ENCODE measurements at places on chromosomes 1 and 21.
A peak's percentile ranks its signal among the peaks of the same experiment; 100 is the strongest.

DNA sequence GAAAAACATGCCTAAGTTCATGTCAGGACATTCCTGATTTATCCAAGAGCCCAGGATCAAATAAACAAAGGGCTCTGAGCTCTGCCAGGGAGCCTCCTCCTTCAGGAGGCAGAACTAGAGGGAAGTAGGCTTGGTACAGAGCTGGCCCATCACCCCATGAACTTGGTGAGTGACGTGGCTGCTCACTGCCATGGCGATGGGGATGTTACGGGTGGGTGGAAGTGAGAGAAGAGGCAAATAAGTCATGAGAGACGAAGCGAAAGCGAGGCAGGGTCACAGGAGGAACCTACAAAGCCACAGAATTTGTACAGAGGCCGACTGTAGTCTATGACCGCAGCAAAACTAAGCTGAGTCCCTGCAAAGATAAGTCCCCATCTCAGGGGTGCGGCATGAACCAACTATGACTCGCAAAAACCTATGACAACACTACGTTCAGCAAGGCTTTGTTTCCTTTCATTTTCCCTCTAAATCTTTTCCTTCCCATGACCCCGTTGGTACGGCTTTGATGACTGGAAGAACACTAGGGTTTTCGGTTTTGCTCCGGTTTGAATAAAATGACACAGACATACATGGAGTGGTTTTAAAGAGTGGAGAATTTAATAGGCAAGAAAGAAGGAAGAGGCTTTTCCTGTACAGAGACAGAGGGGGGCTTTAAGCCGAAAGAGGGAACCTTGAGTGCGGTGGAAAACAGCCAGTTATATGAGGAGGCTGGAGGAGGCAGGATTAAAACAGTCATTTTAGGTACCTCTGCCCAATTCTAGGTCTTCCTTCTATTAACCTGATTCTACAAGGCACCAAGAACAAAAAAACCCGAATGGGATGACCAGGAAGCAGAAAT is 74.1 kb downstream of the CD46 start:
- DNase-seq, result peak; percentile 73

- DNase-seq, result no peak
These were observed 26.5 kb upstream of the NTPCR start for GRCh38 chr1:232923739-232924386.

DNA sequence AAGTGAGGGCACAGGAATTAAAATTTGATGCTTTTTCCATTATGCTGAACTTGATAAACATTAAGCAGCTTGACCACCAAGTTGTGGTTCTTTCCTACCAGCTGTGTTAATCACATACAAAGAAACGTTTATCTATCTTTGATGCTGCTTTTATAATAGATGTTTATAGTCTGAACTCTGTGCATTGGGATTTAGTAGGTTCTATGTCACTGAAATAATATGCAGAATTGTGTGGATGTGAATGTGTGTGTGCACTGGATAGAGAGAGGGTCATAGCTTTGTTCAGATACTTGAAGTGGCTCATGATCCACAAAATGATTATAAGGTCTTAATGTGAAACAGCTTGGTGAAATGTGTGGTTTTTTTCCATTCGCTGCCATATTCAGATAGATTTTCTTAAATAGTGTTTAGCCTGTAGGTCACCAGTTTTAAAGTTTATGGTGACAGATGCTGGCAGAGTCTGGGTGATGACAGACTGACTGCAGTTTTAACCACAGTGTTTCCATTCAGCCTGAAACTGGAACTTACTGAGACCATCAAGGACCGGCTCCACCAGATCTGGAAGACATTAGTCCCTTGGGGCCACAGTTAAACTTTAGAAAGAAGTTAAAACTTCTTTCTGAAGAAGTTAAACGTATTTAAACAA is 10.2 kb downstream of the DDI2 start:
- no peak for DNase-seq

DNA sequence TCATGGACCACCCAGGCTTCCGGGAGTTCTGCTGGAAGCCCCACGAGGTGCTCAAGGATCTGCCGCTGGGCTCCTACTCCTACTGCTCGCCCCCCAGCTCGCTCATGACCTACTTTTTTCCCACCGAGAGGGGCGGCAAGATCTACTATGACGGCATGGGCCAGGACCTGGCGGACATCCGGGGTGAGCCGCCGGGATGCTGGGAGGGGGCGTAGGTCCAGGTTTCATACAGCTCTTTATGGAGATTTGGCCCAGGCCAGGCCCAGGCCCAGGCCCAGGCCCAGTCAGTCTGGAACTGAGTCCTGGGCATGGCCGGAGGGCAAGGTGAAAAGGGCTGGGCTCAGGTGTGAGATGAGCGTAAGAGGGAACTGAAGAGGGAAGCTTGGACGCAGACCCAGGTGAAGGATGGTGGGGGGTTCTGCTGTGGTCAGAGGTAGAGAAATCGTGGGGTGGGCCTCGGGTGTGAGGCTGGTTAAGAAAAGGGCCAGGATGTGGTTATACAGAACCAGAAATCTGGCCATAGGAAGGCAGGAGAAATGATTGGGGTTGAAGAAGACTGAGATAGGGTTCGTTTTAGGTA is 23.0 kb downstream of the DISP3 start:
- no peak for DNase-seq

- DNase-seq, result no peak
These were observed 4.1 kb upstream of the GRIK3 start for GRCh38 chr1:37038227-37039093.

GRCh38 chr21:34997294-34997693 is 51.8 kb downstream of the RUNX1 start:
- DNase-seq, result no peak

GRCh38 chr1:234484218-234484617 is 5.2 kb upstream of the TARBP1 start:
- no peak for DNase-seq

- no peak for DNase-seq
These were observed 4.4 kb downstream of the PIGR start for GRCh38 chr1:206941766-206942418.

DNA sequence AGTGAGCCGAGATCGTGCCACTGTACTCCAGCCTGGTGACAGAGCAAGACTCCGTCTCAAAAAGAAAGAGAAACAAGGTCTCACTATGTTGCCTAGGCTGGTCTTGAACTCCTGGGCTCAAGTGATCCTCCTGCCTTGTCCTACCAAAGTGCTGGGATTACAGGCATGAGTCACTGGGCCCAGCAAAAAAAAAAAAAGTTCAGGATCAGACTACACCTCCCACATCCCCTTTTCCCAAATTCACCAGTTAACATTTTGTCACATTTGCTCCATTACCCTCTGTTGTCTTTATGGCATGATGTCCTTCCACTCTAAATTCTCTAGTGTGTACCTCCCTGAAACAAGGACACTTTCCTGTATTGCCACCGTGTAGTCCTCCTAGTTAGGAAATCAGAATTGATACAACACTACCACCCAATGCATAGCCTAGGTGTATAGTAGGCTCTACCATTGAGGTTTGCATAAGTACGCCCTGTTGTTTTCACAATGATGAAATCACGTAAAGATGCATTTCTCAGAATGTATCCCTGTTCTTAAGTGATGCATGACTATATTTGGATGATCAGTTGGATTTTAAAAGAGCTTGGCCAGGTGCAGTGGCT is 10.7 kb downstream of the SPEN start:
- no peak for DNase-seq

DNA sequence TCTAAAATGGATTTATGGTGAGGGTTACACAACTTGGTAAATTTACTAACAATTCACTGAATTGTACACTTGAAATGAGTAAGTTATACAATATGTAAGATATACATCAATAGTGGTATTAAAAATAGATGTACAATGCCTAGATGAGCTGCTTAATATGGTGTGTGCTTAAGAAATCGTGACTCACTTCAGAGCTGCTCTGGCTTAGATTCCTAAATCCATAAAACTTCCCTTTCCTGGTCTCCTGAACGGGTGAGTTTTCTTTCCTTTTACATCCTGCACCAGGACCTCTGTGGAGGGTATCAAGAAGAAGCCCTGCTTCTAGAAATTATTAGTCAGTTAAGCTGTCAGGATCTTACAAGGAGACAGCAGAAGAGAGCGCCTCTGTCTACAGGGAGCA is 30.4 kb downstream of the H3-3A start:
- no peak for DNase-seq

DNA sequence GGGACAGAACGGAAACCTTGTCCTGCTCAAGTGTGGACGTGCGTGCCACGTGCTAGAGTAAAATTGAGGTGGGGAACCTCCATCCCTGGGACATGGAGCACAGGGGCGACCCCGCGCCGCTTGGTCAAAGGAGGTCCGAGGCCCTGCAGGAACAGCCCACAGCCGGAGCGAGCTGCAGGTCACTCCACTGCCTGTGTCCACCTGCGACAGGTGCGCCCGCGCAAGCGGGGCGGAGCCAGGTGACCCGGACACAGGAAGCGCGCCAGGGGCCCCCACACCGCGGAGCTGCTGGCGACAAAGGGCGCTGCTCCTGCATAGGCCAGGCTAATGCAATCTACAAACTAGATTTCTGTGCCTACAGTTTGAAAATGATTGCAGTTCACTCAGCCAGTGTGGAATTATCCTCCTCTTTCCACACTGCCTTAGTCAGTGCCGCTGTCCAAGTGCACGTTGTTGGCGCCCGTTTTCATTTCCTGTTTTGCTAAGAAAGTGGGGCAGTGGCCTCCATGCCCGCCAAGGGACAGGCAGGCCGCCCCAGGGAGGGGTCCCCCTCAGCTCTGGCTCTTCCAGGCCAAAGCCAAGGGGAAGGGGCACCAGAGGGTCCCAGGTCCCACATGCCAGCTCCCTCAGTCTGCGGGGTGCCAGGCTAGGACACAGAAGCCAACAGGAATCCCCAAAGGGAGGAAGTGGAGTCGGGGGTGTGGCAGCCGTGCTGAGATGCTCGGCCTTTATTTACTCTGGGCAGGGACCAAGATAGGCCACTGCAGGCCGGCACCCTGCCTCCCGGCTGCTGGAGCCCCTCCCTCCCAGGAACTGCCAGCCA is 4.3 kb upstream of the NADK start:
- no peak for DNase-seq

- DNase-seq, result no peak
These were observed 688.4 kb downstream of the USP25 start for GRCh38 chr21:16418226-16418625.

GRCh38 chr21:35925497-35925896 is 134.8 kb downstream of the SETD4 start:
- DNase-seq, result no peak

DNA sequence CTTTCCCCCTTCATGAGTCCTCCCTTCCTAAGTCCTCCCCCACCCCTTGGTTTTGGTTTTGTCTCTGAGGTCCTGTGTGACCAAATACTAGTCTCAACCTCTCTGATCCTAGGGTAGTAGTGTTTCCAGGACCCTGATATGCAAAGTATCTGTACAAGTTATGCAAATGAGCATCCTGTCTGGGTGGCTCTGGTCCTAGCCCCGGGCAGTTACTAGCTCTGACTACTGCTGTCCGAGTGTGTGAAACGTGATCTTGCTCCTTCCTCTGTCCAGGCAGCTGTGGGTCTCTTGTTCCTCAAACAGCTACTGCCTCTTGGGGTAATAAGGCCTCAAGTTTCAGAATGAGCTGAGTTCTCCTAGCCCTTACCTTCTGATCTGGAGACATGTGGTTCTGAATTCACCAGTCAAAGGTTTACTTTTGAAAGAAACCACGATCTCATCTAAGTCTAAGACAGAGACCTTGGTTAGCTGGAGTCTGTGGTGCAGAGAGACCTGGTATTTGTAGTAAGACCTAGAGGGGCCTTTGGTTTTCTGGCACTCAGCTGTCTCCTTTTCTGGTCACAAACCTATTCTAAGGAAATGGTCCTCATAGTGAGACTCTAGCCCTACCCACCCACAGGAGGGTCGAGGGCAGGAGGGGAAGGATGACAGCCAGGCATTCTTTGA is 31.0 kb upstream of the IL19 start:
- DNase-seq, result no peak

DNA sequence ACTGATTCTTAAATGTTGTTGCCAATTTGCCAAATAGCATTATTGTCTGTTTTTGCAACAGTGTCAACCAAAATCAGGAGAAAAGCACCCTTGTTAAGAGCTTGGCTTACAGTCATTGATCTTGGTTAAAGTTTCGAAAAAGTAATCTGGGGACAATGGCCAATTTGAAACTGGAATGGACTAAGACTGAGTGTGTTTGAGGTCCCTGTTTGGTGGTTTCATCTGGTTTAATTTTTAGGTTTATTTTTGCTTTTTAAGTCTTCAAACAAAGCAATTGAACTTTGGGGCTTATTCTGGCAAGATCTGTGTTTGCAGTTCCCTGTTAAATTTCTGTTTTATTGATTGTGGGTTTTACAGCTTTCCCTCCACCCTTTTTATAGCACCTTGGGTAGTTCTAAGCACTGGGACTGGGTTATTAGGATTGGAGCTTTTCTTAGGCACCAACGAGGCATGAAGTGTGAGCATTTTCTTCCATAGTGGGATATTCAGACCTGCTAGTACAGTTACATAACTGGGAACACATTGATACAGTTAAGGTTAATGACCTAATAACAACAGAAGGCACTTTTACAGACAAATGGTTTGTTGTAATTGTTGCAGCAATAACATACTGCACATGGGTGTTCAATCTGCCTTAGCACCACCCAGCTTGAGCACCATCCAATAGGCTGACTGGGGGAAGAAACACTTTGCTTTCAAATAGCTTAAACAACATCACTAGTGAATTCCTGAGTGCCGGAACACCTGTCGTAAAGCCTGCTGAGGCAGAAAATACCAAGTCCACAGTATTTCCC is 40.6 kb upstream of the MAP10 start:
- no peak for DNase-seq

DNA sequence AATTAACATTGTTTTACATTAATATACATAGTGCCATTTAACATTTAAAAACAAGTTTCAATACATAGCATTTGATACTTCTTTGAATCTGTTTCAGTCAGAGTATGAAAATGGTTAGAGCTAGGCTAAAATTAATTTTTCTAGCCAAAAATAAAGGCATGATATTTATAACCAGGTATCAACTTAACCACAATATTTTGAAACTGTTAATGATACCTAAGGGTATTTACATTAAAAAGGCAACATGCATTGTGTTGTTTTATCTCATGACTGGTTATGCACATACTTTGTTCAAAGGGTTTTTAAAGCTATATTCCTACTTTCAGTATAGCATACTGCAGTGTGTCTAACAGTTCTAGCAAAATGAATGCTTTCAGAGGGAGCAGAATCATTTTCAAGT is 130.0 kb downstream of the HS2ST1 start:
- DNase-seq, result no peak

GRCh38 chr21:29378832-29379231 is 80.1 kb downstream of the BACH1 start:
- DNase-seq, result no peak

DNA sequence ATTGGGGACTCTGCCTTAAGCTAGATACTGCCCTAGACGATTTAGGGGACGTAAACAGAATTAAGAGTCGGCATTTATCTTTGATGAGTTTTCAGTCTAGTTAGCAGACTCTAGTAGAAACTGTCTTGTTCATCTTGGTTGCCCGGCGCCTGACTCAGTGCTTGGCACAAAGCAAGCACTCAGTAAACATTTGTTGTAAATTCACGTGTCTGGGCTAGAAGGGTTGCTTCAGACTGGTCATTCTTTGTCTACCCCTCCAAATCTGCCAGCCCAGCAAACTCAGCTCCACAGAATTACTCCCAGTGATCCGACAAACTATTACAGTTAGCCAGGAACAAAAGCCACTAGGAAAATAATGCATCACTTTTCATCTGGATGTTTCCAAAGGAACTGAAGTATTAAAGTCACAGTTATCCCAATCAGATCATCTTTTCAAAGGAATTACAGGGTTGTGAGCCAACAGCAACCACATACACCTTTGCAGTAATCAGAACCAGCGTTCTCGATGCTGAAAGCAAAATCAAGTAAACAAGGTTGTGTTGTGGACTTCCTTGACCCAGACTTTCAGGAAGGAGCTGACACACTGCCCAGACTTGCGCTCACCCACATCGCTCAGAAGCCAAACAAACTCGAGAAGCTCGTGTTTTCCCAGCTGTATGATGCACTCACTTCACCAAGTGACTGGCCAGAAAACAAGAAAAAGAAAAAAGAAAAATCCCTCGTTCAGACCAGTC is 66.5 kb upstream of the GADD45A start:
- DNase-seq, result no peak

Data from stimulated activated CD8-positive, alpha-beta memory T cell treated with anti-CD3 and anti-CD28 coated beads, Interleukin-4, amount 100 ng/mL, for 4 hours (primary cell).